ENCODE measurements at places on chromosomes 11 and 22.
A peak's percentile ranks its signal among the peaks of the same experiment; 100 is the strongest.

GRCh38 chr11:1454576-1454975, 32.0 kb downstream of the MOB2 start:
- DNase-seq, result no peak

- peak; percentile 95 for DNase-seq
Observed at GRCh38 chr11:65833297-65834030, at the start of gene SNX32. SNX32 (plus strand) TSS chr11:65833963; CDS start chr11:65834066, 103 bp downstream.

DNA sequence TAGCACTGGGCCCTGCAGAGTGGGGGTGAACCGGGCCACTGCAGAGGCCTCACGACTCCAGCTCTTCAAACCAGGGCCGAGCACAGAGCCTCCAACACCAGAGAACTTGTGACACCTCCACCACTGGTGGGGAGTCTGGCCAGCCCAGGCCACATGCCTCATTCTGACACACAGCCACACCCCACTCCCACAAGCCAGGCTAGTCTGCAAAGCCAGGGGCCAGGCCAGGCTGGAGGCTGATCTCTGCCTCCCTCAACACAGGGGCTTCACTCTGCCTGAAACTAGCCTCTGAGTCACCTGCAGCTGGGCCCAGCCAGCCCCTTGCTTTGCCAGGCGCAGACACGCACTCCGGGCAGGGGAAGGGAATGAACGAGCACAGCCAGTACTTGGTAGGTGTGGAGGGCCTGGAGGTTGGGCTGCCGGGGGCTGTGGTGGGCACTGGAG, 102.9 kb downstream of the MED15 start:
- no peak for DNase-seq

DNA sequence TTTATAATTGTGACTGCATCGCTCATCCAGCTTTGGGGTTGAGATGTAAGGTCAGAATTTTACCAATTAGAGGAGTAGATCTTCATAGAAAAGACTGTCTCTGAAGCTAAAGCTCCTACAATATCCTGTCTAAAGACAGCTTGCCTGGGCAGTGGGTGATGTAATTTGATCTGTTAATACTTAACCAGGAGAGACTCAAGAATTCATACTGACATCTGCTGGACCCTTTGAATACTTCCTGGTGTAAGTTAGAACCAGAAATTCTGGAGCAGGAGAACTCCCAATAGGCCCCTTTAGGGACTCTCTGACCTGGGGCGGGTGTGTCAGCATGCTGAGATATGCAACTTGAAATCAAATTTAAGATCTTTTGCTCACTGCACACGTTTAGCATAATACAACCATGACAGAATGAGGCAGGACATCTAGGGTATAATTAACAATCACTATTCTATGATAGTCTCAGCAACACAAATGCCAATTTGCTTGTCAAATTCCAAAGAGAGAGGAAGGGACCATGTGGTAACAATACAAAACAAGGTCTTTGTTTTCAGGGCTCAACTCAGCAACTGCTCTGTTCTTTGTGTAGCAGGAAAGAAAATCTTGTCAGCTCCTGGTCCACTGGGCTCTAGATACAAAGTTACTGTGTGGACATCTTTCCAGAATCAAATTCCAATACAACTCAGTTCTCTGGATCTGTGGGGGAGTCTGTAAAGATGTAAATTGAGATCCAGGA, 143.9 kb downstream of the INSC start:
- DNase-seq, result no peak

- DNase-seq, result peak; percentile 32
Observed at GRCh38 chr11:67572747-67573419, 10.7 kb upstream of the GSTP1 start.

- no peak for DNase-seq
Observed at GRCh38 chr11:79762279-79762921, 321.6 kb upstream of the TENM4 start.

DNA sequence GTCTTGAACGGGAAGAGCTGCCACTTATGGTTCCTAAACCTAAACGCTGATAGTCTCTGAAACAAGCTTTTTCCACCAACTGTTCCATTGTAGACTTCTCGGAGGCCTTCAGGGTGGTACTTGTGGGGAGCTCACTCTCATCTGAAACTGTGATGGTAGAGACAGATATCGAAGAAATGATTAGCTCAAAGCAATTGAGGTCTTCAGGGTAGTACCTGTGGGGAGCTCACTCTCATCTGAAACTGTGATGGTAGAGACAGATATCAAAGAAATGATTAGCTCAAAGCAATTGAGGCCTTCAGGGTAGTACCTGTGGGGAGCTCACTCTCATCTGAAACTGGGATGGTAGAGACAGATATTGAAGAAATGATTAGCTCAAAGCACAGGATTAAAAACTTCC, 175.7 kb downstream of the SWAP70 start:
- DNase-seq, result no peak

DNA sequence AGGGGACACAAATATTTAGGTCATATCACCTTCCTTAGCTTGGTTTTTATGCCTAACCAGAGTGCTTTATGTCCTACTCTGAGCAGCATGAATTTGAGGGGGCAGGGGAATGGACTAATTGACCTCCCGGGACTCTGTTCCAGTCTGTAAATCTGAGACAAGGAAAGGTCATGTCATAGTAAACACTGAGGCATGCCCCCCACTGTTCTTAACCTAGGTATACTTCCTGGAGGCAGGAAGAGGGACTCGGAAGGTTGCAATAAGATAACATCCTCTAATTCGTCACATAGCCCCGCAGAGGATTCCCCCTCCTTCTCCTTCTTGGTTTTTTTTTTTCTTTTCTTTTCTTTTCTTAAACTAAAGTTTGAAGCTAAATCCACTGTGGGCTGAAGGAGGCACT, 540.3 kb upstream of the CADM1 start:
- no peak for DNase-seq

DNA sequence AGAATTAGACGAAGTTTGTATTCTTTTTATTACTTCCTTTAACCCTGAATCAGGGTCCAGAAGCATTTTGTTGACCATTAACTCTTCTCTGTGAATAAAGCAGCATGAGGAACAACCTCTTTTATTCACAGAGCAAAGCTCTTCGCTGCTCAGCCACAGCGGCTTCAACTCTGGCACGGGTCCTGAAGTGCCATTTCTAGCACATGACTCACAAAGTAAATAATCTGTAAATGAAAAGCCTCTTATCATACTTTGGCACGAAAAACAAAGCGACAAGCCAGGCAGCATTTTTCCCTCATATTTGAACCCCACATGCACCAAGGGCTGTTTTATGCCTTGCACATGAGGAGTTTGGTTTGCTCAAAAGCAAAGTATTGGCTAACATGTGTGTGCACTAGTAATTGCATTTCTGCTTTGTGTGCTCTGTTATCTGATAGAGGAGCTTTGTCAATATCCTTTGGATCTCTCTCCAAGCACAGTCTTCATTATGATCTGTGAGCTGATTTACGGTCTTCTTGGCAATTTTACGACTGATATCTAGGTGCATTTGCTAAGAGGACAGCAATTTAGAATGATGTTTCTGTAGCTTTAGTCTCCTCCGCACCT, 33.0 kb upstream of the APOBEC3A start:
- no peak for DNase-seq

DNA sequence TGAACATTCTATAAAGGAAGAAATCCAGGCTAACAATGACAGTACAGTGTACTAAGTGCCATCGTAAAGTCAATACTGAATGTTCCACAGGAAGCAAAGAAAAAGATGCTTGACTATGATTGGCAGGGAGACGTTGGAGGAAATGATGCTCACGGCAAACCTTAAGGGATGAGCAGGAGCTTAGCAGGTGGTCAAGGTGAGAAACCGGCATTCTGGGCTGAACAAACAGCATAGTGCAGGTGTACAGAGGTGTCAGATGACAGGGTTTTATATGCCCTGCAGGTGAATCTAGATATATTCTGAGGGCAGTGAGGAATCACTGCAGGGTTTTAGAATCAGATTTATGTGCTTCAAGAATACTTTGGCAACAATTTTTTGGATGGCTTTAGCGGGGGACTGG, 85.3 kb upstream of the HEPHL1 start:
- DNase-seq, result no peak

DNA sequence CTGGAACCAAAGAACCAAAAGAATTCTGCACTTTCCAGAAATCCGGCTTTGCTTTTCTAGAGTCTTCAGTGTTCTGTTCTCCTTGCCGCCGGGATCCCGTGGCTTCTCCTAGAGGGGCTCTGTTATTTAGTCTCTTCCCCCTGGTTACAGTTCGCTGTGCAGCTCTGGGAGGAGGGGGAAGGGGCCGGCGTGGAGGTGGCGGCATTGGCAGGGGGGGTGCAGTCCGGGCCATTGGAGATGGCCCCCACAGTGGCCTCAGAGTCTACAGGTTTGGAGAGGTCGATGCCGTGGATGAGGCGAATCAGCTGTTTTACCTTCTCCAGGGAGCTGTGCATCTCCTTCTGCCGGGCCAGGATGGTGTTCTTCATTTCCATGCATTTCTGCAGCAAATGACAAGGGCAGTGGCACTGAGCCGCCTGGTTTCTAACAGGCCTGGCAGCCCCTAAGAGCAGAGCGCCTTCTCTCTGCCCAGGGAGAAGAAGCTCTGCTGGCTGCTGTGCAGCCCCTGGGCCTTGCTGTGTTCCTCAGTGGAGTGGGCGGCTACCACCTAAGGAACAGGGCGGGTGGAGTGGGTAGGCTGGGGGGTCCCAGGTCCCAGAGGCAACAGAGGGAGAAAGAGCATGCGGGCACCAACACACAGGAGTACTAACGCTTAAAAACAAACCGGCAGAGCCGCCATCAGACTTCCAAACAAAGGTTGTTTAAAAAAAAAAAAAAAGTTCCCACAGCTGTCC, 11.6 kb downstream of the LARGE2 start:
- DNase-seq, result no peak

GRCh38 chr22:37161443-37161842, 11.7 kb upstream of the IL2RB start:
- peak; percentile 48 for DNase-seq

- DNase-seq, result peak; percentile 33
Observed at GRCh38 chr11:58788355-58789023, 56.0 kb downstream of the GLYATL2 start.

DNA sequence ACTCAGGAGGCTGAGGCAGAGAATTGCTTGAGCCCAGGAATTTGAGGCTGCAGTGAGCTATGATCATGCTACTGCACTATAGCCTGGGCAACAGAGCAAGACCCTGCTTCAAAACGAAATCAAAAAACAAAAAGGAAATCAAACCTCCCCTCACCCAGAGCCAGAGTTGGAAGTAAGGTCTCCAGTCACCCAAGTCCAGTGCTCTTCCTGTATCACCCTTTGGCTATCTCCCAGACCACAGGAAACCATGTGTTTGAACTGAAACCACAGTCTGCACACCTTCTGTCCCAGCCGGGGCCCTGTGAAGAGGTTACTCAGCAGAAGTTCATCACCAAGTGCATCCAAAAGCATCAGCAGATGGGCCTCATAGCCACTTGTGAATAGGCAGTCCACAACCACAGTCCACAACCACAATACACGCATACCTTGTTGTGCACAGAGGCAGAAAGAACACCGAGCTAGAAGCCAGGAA, 4.6 kb downstream of the MYH9 start:
- peak; percentile 67 for DNase-seq

Measured in stimulated activated naive CD8-positive, alpha-beta T cell treated with anti-CD3 and anti-CD28 coated beads, Interleukin-15, Interleukin-2, amounts not matched to agents 100 U/mL and 50 U/mL, for 24 hours (primary cell).